SJSA1 (cell line): ENCODE measurements at places on chromosomes 16 and 17.
A peak's percentile ranks its signal among the peaks of the same experiment; 100 is the strongest.

- DNase-seq: no peak
Measured at GRCh38 chr17:40909755-40910154, 24.7 kb upstream of the KRT20 start.

GRCh38 chr17:16988749-16989229 is 16.9 kb upstream of the TNFRSF13B start:
- DNase-seq: no peak

- DNase-seq: peak; percentile 33
Measured at GRCh38 chr17:74671031-74671771, 41.5 kb downstream of the CD300LF start.

- no peak for DNase-seq
Measured at GRCh38 chr16:78896280-78896679, 704.3 kb downstream of the MAF start.

DNA sequence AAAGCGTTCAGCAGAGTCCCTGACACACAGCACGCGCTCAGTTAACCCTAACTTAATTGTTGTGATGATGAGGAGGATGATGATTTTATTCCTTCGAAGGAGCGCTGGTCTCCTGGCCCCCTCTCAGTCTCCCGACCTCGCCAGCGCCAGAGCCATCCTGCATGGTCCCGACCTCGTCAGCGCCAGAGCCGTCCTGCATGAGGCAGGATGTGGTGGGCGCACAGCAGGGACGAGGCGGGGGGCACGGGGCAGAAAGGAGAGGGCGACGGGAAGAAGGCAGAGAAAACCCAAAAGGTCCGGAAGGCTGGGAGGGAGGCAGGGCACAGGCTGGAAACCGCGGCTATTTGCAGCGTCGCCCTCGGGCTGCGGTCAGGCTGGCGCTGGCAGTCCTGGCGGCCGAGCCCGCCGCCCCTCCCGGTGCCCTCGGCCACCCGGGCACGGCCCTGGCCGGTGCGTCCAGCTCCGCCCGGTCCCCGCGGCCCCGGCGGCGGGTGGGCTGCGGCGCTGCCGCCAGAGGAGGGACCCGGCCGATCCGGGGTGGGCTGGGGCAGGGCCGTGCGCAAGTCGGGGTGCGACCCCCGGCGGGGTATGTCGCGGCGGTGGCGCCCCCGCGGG is 3.0 kb upstream of the TAC4 start:
- no peak for DNase-seq

DNA sequence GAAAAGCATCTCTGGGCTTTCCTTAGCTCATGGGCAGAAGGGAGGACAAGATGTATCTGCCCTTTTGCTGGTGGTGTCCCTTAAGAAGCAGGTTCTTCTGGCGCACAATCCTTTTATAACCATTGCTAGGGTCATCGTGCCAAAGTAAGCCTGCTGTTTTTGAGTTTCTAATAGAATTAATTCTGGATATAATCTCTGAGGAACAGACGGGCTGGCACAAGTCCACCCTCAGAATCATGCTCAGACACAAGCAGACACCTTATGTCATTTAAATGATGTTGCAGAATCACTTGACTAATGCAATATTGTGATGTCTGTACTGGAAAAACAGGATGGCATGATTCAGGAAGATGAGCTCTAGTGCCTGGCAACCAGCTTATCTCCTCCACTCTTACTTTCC is 18.8 kb upstream of the MMD start:
- no peak for DNase-seq

DNA sequence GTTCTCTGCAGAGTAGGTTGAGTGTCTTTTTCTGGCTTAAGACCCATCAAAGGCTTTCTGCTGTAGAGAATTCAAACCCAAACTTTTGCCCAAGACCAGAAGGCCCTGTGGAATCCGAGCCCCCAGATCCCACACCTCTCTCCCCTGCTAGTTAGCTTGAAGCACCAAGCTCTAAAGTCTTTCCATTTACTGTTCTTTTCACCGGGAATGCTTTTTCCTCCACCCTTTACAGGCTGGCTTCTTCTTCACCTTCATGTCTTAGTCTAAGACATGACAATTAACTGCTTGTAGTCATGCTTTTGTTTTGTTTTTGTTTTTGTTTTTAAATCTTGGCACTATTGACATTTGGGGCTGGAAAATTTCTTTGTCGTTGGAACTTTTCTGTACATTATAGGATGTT is 15.5 kb downstream of the HSD17B2 start:
- no peak for DNase-seq

DNA sequence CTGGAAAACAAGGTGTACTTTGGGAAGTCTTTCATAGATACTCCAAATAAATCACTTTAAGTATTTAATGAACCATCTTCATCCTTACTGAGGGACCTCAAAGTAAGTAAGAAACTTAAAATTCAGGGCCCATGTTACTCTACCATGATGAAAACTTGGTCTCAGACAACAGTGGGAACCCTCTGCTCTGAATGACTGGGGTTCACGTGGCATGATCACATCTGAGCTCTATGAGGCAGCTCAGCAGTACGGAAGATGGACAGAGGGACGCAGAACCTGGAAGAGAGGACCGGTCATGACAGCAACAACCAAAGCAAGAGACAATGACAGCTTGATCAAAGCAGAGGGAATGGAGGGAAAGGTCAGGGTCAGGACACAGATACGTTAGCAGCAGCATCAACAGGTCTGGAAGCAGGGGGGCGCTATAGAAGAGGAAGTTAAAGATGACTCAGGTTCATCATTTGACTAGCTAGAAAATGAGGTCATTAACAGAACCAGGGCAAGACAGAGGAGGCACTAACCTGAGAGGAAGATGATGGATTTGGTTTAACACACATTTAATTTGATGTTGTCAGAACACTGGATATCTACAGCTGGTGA is 9.5 kb downstream of the XPO6 start:
- DNase-seq: no peak

DNA sequence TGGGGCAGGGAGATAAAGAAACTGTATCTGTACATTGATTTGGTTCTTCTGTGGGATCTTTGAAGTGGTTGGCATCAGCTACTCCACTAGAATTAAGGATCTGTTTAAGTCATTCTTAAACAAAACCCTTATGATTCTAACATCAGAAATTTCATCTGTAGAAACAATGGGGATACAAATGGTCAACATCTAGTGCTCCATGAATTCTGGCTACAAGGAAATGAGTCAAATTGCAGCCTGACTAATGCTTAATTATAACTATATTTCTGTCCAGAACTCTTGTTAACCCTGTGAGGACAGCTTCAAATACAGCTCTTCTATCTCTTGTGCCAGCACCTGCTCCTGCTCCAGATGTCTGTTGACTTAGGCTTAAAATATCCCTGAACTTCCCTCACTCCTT is 13.9 kb upstream of the GINS3 start:
- no peak for DNase-seq

GRCh38 chr17:18017958-18018357 is 21.0 kb downstream of the ATPAF2 start:
- no peak for DNase-seq

- DNase-seq: no peak
Measured at GRCh38 chr17:178292-179065, 3.0 kb downstream of the DOC2B start.

DNA sequence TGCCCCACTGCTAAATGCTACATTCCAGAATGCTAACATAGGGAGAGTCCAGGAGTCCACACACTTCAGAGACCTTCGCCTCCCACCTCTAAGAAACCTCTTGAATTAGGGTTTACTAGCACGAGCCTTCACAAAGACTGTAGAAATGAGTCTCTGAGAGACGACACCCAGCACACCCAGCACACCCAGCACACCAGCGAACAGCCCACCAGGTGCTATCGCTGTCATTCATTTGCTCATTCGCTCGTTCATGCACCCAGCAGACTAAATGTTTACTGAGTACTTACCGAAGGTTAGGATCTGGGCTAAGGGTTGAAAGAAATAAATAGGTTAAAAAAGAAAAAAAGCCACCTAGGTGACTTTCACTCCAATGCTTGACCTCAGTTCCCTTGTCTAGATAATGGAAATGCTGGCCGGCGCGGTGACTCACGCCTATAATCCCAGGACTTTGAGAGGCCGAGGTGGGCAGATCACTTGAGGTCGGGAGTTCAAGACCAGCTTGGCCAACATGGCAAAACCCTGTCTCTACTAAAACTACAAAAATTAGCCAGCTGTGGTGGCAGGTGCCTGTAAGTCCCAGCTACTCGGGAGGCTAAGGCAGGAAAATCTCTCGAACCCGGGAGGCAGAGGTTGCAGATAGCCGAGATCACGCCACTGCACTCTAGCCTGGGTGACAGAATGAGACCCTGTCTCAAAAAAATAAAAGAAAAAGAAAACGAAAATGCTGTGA is 100.8 kb downstream of the ADCY9 start:
- DNase-seq: peak; percentile 50

- no peak for DNase-seq
Measured at GRCh38 chr17:67620088-67620487, 97.6 kb upstream of the NOL11 start.

GRCh38 chr16:48136547-48137360 is 19.0 kb downstream of the ABCC12 start:
- DNase-seq: no peak

GRCh38 chr17:48052956-48053757 is 5.0 kb downstream of the NFE2L1 start:
- DNase-seq: no peak

DNA sequence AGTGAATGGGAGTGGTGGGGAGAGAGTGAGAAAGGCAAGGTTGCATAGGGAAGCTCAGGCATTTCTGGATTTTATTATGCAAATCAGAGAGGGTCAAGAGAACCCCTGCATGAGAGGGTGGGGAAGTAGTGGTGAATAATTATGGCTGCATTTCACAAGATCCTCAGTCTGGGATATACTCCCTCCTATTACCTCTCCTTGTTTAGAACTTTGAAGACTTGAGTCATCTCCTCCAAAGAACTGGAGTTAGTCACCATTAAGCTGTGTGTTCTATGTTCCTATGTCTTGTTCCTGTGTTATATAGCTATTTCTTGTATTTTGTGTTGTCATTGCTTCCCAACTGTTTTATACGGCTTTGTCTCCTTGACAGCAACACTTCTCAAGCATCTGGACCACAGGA is 18.4 kb downstream of the SOX9 start:
- DNase-seq: no peak

DNA sequence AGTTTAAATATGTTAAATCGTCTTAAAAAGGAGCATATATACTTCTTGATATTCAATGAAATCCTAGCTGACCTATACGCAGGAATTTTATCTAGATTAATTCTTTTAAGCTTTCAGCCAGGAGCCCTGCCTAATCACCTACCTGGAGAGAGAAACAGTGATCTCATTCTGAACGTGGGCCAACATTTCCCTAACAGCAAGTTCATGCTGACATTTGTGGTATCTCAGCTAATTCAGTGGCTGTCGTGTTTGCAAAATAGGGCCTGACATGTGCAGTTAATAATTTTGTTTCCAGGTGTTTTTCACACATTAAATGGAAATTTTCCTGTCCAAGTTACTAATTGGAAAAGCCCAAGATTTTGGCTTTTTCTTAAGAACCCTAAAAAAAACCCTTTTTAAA is 17.4 kb downstream of the KRT24 start:
- DNase-seq: no peak

- DNase-seq: no peak
Measured at GRCh38 chr16:22318690-22319358, 21.6 kb downstream of the POLR3E start.

- DNase-seq: peak; percentile 62
Measured at GRCh38 chr16:48687421-48688038, 77.5 kb upstream of the N4BP1 start.

- DNase-seq: no peak
Measured at GRCh38 chr16:2472885-2473445, 1.9 kb downstream of the NTN3 start.

GRCh38 chr16:63461248-63461841 is 1425.1 kb upstream of the CDH8 start:
- no peak for DNase-seq

GRCh38 chr16:70018254-70018653 is 67.1 kb downstream of the CLEC18A start:
- DNase-seq: no peak

- no peak for DNase-seq
Measured at GRCh38 chr17:34571428-34572130, 7.8 kb upstream of the TMEM132E start.

GRCh38 chr16:27822529-27822928 is 241.0 kb downstream of the GSG1L start:
- no peak for DNase-seq

- peak; percentile 69 for DNase-seq
Measured at GRCh38 chr17:46771561-46772474, 46.7 kb downstream of the WNT3 start.

DNA sequence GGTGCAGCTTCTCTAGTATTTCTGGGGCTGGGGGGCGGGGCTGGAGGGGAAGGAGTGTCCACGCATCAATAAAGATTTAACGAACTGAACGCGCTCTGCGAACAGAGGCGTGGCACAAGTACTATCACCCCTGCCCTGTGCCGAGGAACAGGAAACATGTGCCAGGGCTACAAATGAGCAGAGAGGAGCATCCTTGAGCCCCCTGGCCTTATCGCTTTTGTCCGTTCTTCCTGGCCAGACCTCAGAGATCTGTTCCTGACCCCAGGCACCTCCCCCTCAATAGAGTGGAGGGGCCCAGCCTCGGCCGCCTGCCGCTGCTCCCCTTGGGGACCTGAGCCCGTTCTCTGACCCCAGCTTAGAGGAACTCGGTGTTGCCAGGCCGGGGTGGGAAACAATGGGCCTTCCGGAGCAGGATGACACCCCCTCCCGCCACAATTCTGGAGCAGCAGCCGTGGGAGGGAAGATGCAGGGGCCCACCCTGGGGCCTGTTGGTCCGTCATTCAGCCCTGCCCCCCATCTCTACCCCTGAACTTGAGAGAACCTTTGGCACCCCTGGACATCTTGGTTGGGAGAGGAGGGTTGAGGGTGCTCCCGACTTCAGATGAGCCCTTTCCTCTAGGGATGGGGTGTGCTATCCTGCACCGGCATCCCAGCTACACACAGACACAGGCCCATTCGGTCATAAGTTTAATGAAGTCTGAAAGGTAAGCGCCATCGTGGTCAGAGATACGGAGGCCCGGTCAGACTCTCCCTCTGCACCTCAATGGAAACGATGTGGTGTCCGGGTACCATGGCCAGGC is 1.1 kb downstream of the NAA38 start:
- peak; percentile 22 for DNase-seq

DNA sequence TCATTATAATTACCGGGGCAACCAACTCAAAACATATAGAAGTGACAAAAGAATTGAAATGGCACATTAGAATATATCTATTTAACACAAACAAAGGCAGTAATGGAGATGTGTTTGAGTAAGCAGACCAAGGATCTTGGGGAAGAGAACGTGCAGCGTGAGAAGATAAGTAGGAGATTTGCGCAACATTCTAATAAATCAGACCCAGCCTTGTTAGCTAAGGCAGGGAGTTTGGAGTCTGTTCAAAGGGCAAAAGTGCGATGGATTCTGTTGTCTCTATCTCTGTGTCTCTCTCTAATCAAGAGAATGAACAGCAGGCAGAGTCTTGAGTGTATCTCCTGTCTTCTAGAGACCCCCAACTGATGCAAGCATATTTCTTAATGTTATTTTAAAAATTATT is 55.0 kb upstream of the FA2H start:
- no peak for DNase-seq

GRCh38 chr16:27275394-27275793 is 6.8 kb upstream of the NSMCE1 start:
- no peak for DNase-seq

- DNase-seq: no peak
Measured at GRCh38 chr16:15729152-15729551, 79.1 kb downstream of the NDE1 start.

- peak; percentile 53 for DNase-seq
Measured at GRCh38 chr17:81040791-81041337, 5.9 kb downstream of the BAIAP2 start.

- DNase-seq: no peak
Measured at GRCh38 chr16:1075546-1075945, 3.0 kb downstream of the SSTR5 start.
